Retina (tissue), 1 donor: ENCODE measurements at places on chromosomes 12 and 14.

GRCh38 chr12:768434-768833, 16.1 kb downstream of the WNK1 start:
- no peak for DNase-seq

GRCh38 chr12:31729705-31730104, 884 bp upstream of the AMN1 start:
- no peak for DNase-seq

GRCh38 chr12:75556311-75556899, 45.0 kb upstream of the KRR1 start:
- DNase-seq, result no peak

- DNase-seq, result no peak
Measured at GRCh38 chr14:71613168-71613567, 319.1 kb upstream of the RGS6 start.

DNA sequence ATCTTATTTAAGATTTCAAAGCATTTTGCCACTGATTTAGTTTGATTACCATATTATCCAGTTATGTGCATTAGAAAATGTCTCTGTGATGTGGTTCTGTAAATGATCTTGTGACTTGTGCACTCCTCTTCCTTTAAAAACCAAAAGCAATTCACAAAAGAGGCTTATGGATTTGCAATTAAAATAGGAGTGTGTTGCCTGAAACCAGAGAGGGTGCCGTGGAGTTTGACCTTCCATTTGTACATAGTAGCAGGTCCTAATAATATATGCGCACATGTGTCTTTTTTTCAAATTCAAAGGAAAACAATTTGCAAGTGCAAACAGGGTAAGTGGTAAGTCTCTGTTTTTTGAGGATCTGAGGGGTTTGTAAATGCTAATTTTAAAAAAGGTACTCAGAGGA, 470.9 kb downstream of the VRK1 start:
- no peak for DNase-seq

DNA sequence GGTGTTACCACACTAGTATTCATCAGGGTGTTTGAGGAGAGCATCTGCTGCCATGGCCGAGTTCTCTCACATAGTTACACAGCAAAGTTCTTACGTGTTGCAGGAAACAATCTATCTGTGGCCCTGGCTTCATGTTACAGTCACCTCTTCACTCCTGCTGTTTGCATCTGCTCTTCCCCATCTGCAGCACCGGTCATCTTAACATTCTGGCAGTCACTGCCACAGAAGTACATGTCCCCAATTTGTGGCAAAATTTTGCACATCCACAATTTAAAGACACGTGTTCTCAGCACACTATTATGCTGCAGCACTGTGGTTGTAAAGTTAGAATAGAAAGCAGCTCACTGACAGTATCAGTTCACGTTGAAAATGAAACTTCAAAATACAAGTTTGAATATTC, 23.2 kb downstream of the MAPK1IP1L start:
- no peak for DNase-seq
